ENCODE measurements at places on chromosomes 2 and 18.

DNA sequence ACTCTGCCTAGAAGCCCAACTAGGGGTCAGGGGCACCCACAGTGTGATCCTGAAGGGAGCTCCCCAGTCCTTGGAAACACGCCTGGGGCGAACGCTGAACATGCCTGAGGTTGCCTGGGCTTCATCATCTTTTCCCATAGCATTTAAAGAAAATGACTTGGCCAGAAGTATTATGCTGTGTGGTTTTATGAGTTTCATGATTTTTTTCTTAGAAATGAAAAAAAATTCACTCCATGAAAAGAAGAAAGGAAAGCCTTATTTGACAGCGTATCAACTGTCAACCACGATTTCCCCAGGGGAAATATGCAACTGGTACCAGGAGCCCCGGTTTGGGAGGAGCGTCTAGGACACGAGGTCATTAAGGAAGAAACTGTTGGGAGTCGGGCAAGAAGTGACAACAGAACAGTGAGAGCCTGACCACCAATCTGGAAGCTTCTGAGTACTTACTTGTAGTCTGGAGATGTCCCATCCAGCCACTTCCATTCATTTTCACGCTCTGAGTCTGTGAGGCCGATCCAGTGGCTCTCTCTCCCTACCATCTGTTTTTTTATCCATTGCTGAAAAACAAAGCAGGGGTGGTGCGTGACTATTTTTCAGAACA lies 63.5 kb upstream of the THOC1 start:
- DNase-seq = peak; percentile 64

DNA sequence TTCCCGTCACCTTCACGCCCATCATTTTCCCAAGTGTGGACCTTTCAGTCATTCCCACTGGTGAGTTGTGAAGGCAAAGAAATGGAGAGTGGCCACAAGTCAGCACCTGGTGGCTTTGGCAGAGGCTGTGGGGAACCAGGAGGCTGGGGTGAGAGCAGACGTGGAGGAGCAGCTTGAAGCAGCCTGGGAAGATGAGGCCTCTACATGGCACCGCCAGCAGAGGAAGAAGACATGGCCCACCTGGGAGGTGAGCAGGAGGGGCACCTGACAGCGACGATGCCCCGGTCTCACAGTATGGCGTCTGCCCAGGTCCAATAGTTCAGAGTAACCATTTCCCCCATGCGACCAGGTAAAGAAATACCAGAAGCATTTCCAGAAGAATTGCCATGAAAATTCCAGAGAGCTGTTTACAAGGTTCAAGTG lies 69.0 kb downstream of the TPO start:
- no peak for DNase-seq

- DNase-seq = no peak
These were observed 502.0 kb downstream of the RNF144A start for GRCh38 chr2:7419186-7419585.

DNA sequence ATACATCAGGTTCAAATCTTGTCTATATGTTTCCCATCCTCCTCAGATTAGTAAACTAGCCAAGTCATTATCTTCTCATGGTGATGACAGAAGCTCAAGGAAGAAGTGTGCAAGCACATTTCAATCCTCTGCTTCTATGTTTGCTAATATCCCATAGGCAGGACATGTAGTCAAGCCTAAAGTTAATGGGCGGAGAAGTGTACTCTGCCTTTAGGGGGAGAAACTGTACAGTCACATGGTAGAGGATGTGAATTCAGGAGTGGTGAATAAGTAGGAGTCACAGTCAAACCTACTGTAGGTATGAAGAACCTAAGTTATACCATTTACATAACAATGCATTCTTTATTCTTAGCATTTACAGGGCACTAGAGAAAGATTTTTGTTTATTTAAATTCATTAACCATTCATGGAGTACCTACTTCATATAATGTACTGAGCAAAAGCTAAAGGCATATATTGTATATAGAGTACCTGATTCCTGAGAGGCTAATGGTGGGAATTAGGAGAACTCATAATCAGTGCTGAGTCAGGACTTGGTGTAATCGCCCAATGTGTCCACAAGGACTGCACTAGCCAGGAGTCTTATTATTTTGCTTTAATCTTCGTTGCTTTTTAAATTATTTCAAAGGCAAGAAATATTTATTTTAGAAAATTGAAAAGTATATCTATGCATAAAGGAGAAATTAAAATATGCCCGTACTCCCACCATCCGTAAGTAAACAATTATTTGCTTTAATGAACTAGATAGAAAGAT lies 394.3 kb upstream of the ETAA1 start:
- no peak for DNase-seq

GRCh38 chr2:155766342-155767115 lies 566.0 kb downstream of the NR4A2 start:
- no peak for DNase-seq

DNA sequence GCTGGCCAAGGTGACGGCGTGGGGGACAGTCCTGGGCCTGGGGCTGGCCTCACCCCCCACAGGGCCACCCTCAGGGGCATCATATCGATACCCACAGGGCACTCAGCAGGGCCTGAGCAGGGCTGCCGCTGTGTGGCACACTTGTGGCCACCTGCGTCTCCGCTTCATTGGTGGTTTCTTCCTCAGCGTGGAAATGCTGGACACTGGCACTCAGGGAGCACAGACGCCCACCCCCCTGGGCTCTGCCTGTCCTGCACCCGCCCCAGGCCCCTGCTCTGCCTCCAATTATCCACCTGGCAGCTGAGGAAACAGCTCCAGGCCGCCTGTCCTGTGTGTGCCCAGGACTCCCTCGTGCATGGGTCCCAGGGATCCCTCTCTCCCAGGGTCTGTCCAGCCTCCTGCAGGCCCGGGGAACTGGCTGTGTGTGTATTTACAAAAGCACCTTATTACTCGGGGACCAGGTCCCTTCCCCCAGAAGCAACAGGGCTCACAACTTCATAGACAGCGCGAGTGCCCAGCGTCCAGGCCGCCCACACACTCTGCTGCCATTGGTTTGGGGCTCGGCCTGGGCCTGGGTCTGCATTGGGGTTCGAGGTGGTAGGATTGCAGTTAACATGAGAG lies 13.1 kb downstream of the CROCC2 start:
- no peak for DNase-seq

GRCh38 chr2:98479959-98480524 lies 35.4 kb downstream of the INPP4A start:
- peak; percentile 52 for DNase-seq

- no peak for DNase-seq
These were observed 36.0 kb downstream of the UXS1 start for GRCh38 chr2:106158131-106158530.

GRCh38 chr2:171723716-171724683 lies 36.7 kb downstream of the DYNC1I2 start:
- peak; percentile 53 for DNase-seq

DNA sequence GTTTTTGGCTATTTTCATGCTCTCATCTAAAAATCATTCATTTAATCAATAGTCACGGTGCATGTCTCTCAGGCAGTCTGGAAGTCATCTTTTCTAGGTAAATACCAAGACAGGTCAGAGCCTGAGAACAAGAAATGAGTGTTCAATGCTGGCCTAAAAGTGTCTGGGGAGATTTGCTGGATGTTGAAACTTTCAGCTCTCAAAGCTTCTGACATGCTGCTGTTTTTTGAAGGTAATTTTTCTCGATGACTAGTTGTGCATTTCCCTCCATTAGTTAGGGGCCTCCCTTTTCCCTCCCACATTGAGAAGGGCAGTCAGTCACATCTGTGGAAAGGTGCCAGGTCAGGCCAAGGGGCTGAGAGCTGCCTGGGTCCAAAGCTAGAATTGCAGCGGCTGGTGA lies 115.6 kb downstream of the LPIN1 start:
- no peak for DNase-seq

DNA sequence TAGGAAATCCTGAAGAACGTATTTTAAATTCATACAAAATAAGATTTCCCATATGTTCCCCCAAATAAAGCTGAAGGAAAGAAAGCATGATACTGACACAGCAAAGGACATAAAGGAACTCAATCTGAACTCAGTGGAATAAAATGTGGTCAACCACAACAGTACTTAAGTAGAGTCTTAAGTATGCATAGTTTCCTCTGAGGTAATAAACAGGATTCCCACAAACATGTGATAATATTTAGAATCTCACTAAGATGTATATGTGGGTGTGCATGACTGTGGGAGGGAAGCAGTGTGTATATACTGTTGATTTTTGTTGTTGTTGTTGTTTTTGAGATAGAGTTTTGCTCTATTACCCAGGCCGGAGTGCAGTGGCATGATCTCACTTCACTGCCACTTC lies 69.3 kb downstream of the NOL10 start:
- peak; percentile 78 for DNase-seq

GRCh38 chr2:42795841-42796301 lies 3.5 kb upstream of the HAAO start:
- no peak for DNase-seq

Measured in fibroblast of skin of back (primary cell).